Stimulated activated CD4-positive, alpha-beta T cell treated with anti-CD3 and anti-CD28 coated beads, TNF-alpha, amount 100 ng/mL, for 48 hours (primary cell): ENCODE measurements at places on chromosomes 7 and 10.

DNA sequence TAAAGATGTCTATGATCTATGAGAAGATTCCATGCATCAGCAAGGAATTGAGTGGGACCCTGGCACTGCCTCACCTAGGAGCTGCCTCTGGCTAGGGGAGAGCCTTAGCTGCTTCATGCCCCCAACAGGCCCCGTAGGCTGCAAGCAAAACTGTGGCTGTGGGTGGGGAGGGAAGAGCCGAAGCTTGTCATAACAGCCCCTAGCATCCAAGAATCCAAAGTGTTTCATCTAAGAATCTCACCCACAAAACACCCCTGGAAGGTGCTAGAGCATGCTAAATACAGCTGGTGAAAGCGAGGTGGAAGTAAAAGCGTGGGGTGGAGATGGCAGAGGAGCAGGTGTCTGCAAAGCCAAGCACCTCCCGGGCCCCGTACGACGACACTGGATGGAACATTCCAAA is 87.5 kb upstream of the C1QL3 start:
- no peak for DNase-seq

GRCh38 chr10:100522945-100523344 is 3.3 kb upstream of the SEC31B start:
- DNase-seq: no peak

GRCh38 chr7:50502947-50503346 is 52.8 kb upstream of the FIGNL1 start:
- no peak for DNase-seq

DNA sequence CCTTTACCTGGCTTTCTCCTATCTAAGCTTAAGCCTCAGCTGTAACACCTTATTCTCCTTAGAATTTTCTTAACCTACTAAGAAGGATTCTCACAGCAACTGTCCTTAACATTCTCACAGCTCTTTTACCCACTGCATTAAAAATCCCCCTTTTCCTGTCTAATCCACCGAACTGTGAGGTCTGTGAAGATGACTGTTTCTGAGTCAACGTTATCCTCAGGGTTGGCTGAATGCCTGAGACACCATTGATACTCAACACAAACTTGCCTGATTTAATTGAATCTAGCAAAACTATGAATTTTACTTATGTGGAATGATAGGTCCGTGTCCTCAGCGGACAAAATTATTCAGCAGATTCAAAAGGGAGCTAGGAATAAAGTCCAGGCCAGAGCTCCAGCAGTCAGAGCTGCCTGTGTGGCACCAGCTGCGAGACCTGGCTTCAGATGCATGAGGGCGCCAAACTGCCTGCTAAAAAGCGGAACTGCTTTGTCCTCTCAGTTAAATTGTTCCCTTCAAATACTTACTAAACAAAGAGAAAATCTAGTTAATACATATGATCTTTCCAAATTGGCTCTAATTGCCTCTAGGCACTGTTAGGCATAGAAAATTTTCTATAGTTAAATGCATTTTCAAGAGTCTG is 33.4 kb upstream of the VWDE start:
- no peak for DNase-seq

DNA sequence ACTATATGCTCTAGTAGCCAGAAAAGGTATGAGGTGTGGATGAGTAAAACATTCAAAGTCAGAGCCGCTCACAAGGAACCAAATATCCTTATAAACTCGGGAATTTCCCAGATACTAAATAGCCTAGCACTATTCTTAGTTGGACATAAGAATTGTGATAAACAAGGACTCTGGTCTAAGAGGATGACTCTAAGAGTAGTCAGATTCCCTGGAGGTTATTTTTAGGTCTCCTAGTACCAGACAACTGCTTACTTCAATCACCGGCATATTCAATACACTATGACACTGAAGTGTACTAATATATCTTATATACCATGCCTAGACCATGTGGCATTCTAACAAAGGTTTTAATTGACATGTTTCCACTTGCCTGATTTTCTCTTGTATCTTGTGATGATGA is 56.5 kb downstream of the LMBR1 start:
- no peak for DNase-seq

GRCh38 chr10:126511917-126512479 is 123.7 kb upstream of the ADAM12 start:
- no peak for DNase-seq

- no peak for DNase-seq
Observed at GRCh38 chr10:110058212-110058611, 50.4 kb downstream of the ADD3 start.

DNA sequence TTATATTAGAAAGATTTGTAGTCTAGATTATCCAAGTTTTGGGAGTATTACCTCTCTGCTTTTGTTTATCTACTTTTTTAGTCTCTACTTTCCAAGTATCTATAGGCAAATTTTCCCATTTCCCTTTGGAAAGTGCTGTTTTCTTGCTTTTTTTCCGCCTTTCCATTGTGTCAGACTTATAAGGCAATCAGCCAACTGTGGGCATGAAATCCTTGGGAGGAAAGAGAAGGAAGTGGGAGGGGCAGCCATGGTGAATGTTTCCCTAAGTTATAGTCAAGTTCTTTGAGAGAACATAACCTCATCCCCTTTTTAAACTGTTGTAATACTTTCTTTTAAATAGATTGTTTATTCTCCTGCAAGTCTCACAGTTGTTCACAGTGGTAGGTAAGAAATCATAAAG is 52.6 kb downstream of the PTEN start:
- no peak for DNase-seq

GRCh38 chr7:154953006-154953684 is 49.8 kb downstream of the PAXIP1 start:
- peak; percentile 39 for DNase-seq

- no peak for DNase-seq
Observed at GRCh38 chr7:37476428-37476827, 27.8 kb upstream of the ELMO1 start.

DNA sequence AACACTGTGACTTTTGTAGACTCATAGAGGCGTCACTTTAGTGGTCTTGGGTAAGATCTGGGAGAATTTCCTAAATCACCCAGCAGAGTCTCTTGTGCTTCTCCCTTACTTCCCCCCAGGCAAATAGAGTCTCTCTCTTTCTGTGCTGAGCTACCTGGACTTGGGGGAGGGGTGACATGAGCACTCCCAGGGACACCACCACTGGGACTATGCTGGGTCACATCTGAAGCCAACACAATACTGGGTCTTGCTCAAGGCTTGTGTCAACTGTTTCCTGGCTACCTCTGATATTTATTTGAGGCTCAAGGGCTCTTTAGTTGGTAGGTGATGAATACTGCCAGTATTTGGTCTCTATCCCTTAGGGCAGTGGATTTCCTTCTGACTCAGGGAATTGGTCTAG is 214.6 kb upstream of the TPK1 start:
- DNase-seq: no peak

GRCh38 chr10:49398986-49399385 is 3.1 kb upstream of the DRGX start:
- no peak for DNase-seq
